ENCODE measurements at places on chromosomes 4 and X. TPM values are rescaled to one million over a fixed set of nuclear protein-coding genes. Genes with fewer than 3 reads are reported as not detected.

DNA sequence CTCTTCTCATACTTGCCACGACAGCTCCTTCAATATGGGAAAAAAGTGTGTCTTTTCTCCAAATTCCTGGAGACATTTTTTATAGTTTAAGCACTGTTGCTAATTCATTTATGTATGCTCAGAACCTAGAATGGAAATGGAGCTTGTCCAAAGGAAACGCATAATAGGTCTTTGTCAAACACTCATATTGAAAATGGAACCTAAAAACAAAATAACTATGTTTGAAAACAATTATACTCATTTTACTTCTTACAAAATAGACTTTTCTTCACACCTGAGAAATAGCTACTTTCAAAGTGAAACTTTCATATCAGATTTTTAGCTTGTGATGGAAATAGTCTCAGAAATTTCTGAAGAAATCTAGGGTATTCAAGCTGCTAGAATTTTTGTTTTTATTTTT is 529.7 kb upstream of the BOD1L1 start:
- no peak for DNase-seq

DNA sequence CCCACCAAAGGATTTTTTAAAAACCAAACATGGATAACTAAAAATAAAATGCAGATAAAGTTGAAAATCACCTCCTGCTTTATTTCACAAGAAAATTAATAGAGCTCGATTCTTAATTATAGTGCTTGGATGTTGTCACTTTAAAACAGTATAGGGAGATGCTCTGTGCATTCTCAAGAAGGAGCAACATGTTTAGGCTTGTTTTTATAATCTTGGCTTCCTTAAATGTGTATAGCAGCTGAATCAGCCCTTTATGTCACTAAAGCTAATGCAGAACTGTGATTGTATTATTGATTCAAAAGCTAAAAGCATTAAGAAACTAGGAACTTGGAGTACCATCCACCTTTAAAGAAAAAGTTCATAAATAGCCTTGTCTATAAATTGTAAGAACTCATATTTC is 12.9 kb downstream of the UTP3 start:
- DNase-seq: no peak

GRCh38 chr4:7076696-7077082 is 8.8 kb upstream of the GRPEL1 start:
- no peak for DNase-seq

DNA sequence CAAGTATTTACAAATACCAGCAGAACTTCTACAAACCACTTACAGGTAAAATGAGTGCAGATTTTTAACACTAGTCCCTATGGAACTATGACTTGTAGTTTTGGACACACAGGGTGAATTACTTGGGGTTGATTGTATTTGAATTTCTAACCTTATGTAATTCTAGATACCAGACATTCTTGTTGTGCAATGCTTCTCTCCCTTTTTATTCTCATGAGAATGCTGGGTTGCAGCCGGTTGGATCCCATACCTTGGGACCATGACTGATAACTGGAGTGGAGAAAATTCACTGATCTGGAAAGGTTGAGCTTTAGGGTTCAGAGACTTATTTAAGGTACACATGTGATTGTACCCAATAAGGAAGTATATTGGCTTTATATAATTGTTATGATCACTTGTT is 8.8 kb downstream of the TET2 start:
- no peak for DNase-seq

DNA sequence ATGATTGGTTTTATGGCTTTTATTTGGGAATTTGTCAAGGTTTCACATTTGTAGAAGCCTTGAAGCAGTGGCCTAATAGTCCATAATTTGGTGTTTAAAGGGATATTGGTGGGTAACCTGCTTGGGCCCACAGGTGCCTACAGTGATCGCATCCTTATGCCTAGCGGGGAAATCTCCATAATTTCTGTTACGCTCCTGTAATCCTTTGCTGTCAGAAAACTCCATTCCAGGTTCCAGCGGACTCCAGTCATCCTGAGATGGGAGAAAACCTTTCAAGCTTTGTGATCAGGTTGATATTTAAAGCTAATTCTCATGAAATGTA is 257.0 kb upstream of the JADE1 start:
- no peak for DNase-seq

TREX2 gene
- 4.2 TPM for total RNA-seq

CLRN2 gene
- total RNA-seq: not detected

TBX22 gene
- not detected for total RNA-seq

SLC39A8 gene
- 189 TPM for total RNA-seq
